Activated CD4-positive, alpha-beta T cell treated with anti-CD3 and anti-CD28 coated beads, Interleukin-2, amount 50 U/mL, for 24 hours (primary cell): ENCODE measurements at places on chromosomes 1 and 21.

DNA sequence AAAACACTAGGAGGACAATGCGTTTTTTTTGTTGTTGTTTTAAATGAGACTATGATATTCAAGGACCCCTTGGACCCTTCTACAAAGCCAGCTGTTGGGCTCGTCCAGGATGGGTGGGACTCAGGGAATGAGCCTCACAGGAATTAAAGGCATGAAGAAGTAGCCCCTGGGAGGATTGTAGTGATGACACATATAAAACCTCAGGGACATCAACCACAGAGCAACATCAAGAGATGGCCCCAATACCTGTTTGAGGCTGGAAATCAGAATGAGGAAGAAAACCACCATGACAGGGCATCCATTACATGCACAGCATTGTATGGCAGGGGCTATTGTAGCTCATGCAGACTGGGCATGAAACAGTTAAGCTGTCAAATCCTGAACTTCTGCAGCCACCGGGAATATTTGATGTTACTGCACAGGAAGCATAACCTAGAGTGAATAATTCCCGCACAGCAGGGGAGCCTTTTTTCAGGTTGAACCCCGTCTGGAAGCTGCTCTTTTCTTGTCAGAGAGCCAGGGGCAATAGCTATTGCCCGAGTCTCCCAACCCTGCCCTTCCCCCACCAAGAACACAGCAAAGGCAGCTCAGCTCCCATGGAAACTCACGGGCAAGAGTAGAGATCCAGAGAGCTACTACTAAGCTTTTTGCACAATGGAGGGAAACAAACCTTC, 140.2 kb upstream of the FGGY start:
- no peak for DNase-seq

GRCh38 chr1:173355281-173356031, 121.7 kb upstream of the PRDX6 start:
- no peak for DNase-seq

- DNase-seq, result no peak
These were observed 199.3 kb upstream of the ZC3H12A start for GRCh38 chr1:37274938-37275631.

DNA sequence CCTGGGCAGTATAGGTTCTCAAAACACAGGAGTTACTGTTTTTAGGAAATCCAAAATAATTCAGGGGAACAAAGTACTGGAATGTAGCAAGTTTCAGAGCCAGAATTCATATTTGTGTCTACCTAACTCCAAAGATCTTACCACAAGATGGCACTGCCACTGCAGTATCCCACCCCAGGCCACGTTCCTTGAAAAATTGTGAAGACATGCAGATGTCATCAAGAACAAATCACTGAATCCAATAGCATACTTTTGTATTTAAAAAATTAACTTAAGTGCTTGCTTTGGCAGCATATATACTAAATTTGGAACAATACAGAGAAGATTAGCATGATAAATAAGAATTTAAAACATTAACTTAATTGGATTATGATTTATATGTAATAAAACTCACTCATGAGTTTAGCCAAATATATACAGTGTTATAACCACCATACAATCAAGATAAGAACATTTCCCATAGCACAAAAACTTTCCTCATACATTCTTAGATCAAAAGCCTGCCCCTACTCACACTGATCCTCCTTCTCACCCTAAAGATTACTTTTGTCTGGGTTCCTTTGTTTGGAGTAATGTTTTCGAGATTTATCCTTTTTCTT, 209.9 kb downstream of the FAF1 start:
- DNase-seq, result no peak

GRCh38 chr1:39164256-39164655, 40.2 kb upstream of the MACF1 start:
- no peak for DNase-seq

DNA sequence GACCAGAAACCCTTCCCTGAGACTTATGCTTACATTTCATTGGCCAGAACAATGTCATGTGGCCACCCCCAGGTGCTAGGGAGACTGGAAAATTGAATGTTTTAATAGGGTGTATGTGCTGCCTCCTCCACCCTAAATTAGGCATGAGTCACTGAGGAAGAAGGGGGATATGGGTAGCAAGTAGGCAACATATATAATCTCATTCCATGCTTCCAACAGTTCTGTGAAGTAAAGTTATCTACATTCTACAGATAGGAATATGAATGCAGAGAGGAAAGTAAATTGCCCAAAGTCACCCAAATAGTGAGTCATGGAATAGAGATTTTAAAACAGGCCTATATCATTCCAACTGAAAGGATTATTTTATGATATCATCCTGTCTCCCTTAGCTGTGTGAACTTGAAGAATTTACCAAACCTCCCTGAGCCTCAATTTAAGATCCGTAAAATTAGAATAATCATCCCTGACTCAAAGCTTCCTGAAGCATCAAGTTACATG, 168.6 kb upstream of the FGGY start:
- DNase-seq, result no peak

- DNase-seq, result no peak
These were observed 1.8 kb downstream of the SMYD2 start for GRCh38 chr1:214282630-214283242.

GRCh38 chr1:47575855-47576757, 138.3 kb downstream of the FOXD2 start:
- no peak for DNase-seq
